ENCODE measurements at places on chromosomes 2 and 18. TPM values are rescaled to one million over a fixed set of nuclear protein-coding genes. Genes with fewer than 3 reads are reported as not detected.

DNA sequence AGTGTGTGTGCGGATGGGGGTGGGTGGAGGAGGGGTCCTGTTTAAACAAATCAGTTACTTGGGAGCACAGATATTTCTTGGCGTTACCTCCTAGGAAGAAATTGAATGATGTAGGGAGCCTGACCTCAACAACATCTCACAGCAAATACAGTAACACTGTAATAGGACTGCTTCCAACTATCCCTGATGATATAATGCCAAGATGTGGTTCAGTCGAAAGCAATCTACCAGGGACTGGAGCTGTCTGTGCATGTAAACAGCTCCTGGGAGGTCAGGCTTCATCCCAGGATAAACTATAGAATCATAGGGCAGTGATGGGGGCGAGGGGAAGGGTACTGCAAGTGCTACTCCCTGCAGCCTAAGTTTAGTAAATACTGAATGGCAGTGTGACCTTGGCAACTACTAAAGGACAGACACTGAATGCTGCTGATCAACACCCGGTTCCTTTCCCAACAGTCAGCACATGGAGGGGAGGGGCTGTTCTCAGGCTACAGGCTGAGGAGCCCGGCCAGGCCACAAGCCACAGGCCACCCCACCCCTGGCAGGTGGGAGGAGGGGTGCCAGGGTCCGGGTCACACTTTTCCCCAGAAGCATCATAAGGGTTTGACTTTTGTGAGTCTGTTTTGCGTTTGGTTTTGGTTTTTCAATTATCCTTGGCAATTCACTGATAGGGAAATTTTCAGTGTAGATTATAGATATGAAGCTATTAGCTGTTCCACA lies 85.3 kb upstream of the ZNF397 start:
- DNase-seq, result no peak

GRCh38 chr2:83067947-83068346 lies 1391.1 kb downstream of the SUCLG1 start:
- DNase-seq, result no peak

GRCh38 chr2:108169982-108170625 lies 69.7 kb upstream of the SULT1C3 start:
- no peak for DNase-seq

NXPH2 gene
- 5.4 TPM for total RNA-seq
